ENCODE measurements at places on chromosomes 3 and 15.
A peak's percentile ranks its signal among the peaks of the same experiment; 100 is the strongest.

GRCh38 chr3:37223576-37223975 is 49.2 kb upstream of the LRRFIP2 start:
- no peak for DNase-seq

- DNase-seq = no peak
Measured at GRCh38 chr3:49295489-49296058, 18.5 kb upstream of the C3orf62 start.

DNA sequence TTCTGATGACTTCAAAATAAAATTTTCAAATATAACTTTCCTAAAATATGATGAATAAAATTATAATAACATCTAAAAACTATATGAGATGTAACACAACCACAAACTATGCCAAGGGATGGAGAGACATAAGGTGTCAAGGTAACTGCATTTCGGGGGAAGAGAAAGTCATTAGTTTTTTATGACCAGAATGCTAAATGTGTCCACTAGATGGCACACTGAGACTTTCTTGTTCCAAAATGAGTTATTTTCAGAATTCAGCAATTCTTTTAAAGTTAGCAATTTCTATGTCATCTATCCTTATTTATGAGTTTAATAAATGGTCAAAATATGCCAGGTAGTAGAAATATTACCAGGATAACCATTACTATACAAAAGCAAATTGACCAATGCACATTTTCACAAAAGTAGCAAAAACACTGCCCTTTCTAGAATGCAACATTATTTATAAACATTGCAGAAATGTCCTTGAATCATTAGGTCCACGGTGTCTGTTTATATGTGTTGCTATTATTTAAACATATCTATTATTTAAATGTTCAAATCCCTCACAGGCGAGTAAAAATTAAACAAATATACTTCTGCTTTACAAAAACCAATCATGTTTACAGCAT is 374.2 kb downstream of the PLCL2 start:
- no peak for DNase-seq

DNA sequence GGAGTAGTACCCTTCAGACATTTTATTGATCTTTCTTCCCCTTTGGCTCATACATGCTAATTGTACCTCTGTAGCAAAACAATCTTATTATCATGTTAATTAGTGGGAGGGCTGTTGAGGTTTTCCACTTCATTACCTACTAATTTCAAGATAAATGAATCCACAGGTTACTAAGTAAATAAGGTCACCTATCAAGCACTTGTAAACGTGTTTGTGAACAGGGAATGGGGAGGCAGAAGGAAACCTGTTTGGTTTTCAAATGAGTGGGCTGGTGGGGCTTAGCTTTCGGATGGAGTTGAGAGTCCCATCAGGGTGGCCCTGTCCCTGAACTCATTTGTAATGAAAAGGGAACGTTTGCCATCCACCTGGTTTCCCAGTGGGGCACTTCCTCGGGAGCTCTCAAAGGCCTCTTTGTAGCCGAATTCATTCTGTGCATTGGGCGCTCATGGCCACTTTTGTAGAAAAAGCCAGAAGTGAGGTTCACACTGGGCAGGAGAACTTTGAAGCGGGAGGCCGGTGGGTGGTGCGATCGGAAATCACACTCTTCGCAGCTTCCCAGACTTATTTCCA is 419.8 kb upstream of the NR2F2 start:
- DNase-seq = no peak

GRCh38 chr3:189534531-189534930 is 96.7 kb upstream of the TP63 start:
- no peak for DNase-seq

GRCh38 chr3:38396239-38396638 is 49.7 kb downstream of the XYLB start:
- no peak for DNase-seq

- no peak for DNase-seq
Measured at GRCh38 chr15:82970696-82971095, 15.3 kb upstream of the RAMAC start.

GRCh38 chr3:127490271-127491023 is 100.1 kb downstream of the TPRA1 start:
- DNase-seq = no peak

GRCh38 chr3:38648659-38649499 is 608 bp downstream of the SCN5A start:
- no peak for DNase-seq

DNA sequence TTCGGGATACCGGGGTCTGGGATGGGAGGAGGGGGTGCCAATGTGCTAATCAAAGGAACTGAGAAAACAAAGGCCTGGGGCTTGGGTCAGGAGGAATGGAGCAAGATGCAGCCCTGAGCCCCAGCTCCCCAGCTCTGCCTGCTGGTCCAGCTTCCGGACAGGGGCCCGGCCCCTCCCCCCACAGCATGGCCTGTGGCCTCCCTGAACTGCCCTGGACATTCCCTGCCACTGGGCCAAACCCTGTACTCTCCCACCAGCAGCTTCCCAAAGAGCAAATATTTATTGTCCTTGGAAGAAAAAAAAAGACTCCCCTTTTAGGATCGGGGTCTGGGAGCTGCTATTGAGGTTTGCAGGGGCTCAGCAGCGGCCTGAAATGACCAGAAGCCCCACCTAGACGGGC is 5.7 kb upstream of the MYL3 start:
- DNase-seq = no peak

GRCh38 chr15:86392296-86392695 is 312.6 kb downstream of the AGBL1 start:
- no peak for DNase-seq

- DNase-seq = no peak
Measured at GRCh38 chr3:127459891-127460290, 130.6 kb downstream of the TPRA1 start.

GRCh38 chr3:148884261-148884660 is 19.2 kb downstream of the CPA3 start:
- no peak for DNase-seq

GRCh38 chr3:121914081-121914998 is 20.1 kb downstream of the SLC15A2 start:
- no peak for DNase-seq

DNA sequence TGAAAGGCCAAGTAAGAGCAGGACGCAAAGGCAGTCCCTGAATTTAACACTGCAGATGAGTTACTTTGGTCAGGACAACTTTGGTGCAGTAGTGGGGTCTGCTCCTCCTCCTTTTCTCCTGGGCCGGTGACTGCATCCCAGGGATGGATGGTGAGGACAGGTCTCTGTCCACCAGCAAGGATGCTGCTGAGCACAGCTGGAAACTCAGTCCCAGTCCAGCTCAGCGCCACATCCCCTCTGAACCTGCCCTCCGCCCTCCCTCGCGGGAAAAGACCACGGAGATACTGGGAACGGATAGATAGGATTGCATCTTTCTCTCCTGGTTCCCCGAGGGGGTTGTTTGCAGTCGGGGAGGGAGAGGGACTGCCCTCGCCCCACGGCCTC is 13.8 kb downstream of the GRAMD2A start:
- no peak for DNase-seq

DNA sequence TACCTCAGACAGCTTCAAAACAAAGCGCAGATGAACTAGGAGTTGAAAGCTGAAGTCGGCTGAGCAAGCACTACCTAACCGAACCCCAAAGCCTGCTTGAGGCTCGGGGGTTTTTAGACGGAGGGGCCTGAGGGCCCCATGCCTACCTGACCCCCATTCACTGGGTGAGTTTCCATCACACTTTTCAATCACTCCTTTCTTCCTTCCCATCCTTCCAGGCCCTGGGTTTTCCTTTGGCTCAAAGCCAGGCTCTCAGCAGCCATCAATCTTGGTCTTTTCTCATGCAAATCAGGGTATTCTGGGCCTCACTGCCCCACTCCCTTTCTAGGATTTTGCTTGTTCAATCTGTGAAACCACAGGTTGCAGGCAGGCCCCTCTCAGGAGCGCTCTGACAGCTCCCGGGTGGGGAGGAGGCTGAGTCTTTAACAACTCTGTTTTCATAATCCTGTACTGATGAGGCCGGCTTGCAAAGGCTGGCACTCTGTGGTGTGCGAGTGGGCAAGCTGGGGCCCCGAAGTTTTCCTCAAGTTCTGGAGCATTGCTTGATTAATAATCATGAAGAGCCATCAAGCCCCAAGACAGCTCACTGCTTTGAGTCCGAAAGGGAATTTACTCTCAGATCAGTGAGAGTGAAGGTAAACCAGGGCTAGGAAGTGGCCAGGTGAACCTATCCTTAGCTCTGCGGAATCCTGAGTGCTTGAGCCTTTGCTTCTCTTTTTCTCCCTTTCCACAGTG is 97.6 kb downstream of the FRMD4B start:
- DNase-seq = no peak

DNA sequence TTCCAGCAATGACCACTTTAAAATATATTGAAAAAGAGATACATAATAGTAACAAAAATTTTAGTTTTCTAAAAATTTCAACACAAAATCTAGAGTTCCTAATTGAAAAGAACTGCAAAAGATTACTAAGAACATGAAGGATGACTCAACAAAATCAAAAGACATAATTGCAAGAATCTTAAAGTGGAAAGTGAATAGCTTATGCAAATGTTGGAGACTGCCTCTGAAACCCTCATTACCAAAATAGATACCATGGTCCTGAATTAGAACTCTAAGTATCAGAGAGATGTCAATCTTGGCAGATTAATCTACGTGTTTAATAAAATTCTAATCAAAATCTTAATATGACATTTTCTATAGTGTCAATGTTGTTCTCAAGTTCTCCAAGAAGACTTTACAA is 60.7 kb upstream of the SGO1 start:
- no peak for DNase-seq

DNA sequence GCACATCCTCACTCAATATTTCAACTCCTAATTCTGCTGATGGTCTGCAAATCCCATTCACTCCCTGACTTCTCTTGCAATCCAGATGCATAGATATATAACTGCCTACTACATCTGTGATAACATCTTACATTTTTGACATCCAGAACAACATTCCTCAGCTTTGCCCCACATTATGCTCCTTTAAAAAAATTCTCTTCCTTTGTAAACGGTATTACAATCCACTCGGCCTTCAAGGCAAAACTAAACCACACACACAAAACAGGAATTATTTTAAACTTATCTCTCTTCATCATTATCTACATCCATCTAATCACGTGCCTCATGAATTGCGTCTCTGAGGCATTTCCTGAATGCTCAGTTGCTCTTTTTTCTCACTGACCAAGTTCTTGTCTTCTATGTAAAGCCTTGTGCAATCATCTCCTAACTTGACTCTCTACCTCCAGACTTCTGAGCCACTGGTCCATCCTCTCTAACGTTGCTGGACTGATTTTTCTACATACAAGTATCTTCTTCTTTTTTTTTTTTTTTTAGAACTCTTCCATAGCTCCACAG is 117.0 kb downstream of the SATB1 start:
- DNase-seq = no peak

GRCh38 chr3:47910777-47911440 is 105.3 kb downstream of the MAP4 start:
- no peak for DNase-seq

DNA sequence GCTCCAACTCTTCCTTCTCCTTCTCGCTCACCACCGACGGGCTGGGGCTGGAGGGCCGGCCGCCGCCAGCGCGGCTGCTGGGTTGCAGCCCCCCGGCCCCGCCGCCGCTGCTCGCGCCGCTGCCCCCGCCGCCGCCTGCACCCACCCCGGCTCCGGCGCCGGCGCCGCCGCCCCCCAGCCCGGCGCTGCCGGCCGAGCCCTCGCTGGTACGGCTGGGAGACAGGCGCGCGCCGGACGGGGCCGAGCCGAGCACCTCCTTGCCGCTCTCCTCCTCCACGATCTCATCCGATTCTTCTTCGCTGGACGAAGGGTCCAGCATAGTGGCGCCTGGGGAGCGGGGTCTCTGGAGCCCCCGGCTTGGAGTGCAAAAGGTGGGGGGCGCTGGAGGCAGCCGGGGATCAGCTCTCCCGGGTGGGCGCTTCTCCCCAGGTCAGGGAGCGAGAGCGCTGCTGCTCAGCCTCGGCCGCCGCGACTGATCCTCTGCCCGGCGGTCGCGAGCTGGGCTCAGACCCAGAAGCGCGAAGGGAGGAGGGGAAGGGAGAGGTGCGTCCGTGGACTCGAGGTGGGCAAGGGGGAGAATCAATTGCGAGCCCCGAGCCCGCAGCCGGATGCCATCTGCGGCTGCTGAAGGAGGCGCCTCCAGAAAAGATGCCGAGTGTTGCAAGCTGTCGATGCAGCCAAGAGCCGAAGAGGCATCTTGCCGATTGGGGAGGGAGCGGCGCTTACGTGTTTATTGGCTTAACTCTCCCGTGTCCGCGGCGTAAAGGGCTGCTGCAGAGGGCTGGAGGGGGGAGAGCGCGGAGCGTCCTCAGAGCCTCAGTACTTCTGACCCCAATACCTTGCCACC is at the start of gene CADPS:
CADPS (minus strand) TSS at position 706 of the 847 bp plus-strand sequence; CDS start at position 319, 387 bp downstream.
- peak; percentile 22 for DNase-seq

- no peak for DNase-seq
Measured at GRCh38 chr15:52151353-52151752, 38.8 kb upstream of the BCL2L10 start.

- no peak for DNase-seq
Measured at GRCh38 chr3:5210926-5211325, 23.4 kb downstream of the EDEM1 start.

DNA sequence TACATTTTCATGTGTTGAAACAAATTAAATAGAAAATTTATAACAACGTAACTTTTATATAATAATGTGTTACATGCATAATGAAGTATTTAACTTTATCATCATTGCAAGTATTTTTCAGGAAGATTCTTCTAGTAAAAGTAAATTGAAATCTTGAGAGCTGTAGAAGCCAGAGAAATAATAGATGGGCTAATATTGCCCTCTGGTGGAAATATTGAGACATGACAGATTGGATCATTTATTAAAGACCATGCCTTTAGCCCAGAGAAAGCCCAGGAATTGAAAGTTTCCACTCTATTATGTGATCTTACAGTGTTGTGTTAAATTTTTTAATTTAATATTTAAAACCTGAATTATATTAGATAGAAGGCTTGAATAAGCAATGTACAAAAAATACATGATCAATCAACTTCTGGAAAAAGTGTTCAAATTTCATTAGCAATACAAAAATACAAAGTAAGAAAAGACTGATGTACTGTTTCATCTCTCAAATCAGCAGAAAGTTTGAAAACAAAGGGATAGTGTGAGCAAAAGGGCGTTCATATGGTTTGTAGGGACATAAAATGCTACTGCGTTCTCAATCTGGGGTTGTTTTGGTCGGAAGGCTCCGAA is 52.7 kb upstream of the SPTSSB start:
- DNase-seq = no peak

- no peak for DNase-seq
Measured at GRCh38 chr3:129126726-129127280, 5.2 kb upstream of the RAB43 start.

- DNase-seq = peak; percentile 37
Measured at GRCh38 chr3:7166460-7166859, 305.5 kb downstream of the GRM7 start.

DNA sequence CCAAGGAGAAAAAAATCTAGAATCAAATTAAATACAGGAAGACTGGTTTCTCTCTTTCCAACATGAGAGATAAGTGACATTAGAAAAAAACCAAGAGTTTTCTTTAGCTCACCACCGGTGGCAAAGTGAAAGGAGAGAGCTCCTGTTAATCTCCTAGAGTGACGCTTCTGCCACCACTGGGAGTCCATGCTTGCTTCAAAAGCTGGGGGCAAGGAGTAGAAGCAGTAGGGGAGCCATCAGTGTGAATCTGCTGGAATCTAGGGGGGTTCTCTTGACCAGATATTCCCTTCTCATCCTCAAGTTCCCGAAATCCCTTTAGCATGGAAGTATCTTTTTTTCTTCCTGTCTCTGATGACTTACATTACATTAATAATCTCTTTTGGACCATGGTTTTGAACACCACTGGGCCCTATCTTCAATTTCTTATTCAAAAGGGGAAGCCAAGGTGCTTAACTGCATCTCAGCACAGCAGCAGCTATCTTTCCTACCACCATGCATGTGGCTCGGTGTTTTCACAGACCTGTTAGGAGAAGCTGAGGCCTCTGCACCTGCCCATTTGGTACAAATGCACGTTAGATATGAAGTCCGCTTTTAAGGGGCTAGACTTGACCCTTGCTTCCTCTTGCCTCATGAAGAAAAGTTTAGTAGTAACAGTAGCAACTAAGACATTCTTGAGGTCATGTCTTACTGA is 6.6 kb upstream of the ICE2 start:
- DNase-seq = no peak

Data from femur (tissue), 1 donor.